ENCODE measurements at places on chromosomes 2 and 18.

DNA sequence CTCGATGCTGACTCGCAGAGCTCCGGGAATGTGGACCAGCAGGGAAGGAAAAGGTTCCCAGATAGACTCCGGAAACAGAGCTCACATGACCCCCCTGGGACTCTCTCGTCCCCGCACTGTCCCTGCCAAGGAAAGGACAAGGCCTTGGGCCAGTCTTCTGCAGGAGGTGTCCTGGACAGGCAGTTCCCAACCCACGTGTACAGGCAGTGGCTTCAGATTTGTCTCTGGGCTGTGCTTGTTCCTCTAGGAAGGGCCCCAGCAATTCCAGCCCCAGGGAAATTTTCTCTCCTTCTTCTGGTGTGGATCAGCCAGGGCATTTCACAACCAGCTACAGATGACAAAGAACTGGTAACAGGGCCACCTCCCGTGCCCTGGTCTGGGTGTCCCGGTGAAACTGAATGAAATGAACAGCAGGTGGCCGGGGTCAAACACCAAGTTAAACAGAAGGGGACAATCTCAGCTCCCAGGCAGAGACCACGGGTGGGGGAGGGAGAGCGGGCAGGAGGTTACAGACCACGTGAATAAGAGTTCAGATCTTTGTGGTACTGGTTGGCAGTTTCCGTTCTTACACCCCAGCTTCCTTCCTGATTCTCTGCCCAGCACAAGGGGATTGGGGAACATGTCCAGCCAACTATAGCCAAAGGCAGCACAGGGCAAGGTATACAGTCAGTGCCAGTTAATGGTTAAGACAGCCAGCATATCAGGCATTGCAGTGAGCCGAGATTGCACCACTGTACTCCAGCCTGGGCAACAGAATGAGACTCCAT is 52.2 kb upstream of the CAB39 start:
- DNase-seq: peak; percentile 42

- DNase-seq: no peak
These were observed 21.4 kb downstream of the KCNS3 start for GRCh38 chr2:17899871-17900270.

DNA sequence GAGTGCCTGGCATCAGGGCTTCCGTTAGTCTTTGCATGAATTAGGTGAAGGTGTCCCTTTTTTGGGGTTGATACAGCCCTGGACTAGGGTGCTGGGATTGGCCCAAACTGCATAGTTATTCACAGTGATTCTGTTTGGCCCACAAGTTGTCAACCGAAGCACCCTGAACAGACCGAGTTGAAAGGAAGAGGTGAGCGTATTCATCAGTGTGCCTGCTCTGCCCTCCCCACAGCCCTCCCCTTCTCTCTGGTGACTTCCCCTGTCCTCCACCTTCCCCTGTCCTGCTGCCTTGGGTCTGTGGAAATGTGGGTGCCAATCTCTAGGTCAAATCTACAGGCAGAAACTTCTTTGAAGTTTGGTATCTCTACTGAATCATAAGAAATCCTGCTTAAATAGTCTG is 330.5 kb downstream of the DYSF start:
- no peak for DNase-seq

DNA sequence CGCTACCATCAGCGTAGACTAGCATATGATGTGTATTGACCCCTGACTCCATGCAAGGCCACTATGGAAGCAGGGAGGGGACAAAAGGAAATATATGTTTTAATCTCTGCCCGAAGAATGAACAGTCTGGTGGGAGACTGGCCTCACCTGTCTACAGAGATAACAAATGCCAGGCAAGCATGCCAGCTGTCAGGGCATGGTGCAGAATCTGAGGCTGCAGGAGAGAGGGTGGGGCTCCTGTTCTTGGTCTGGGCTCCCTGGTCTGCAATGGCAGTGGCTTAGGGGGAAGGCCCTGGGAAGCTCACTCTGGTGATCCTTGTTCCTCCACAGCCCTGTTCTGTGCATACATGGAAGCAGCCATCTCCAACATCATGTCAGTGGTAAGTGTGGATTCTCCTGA is 27.5 kb downstream of the SLC14A2 start:
- DNase-seq: no peak

DNA sequence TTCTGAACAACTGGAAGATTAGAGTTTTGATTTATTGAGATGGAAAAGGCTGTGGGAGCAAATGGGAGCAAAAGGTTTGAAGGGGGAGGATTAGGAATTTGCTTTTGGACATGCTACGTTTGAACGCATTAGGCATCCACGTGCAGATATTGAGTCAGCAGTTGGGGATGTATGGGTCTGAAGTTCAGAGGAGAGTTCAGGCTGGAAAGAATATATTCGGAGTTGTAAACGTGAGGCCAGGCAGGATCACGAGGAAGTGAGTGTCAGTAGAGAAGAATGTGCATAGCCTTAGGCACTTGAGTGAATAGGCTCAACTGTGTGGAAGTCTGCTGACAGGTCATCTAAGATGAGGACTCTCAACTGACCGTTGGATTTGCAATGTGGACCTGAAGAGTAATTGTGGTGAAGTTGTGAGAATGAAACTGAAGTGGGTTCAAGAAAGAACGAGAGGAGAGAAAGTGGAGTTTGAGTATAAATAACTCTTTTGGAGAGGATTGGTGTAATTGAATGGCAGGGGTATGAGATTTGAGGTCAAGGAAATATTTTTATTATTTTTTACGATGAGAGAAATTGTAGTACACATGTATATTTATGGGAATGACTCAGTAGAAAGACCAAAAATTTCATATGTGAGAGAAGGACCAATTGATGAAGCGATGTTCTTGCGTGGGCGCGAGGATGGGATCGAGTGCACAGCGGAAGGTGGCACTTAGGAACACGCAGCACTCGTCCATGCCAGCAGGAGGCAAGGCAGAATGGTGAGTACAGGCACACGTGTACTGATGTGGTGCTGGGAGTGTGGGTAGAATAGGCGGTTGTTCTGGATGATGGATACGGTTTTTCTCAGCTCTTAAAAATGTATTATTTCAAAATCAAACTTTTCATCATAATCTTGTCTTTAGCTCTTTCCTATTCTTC is 40.5 kb upstream of the POLE4 start:
- no peak for DNase-seq

DNA sequence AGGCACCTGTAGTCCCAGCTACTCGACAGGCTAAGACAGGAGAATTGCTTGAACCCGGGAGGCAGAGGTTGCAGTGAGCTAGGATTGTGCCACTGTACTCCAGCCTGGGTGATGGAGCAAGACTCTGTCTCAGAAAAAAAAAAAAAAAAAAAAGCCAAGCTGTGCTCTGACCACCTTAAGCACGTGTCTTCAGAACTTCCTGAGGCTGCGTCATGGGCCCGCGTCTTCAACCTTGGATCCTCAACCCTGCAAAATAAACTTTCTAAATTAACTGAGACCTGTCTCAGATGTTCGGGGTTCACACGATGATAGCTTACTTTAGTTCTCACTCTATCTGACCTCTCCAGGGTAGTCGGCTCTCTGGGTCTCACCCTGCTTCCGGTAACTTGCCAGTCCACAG is 65.8 kb upstream of the CABLES1 start:
- DNase-seq: no peak

DNA sequence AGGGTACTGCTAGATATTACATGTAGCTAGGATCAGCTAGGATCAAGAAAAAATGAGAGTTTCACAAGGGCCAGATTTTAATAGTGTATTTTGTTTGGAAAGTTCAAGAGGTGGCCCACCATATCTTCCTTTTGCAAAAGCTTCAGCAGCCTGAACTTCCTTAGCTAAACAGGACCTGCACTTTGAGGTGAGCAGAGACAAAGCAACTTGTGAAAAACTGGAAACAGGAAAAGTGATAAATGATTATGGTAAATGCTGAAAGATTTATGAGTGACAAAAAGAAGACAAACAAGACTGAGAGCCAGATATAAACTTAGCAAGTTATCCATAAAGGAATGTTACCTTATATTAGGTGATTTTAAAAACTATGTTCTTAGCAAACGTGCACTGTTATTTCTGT is 123.6 kb downstream of the ZNF521 start:
- no peak for DNase-seq

DNA sequence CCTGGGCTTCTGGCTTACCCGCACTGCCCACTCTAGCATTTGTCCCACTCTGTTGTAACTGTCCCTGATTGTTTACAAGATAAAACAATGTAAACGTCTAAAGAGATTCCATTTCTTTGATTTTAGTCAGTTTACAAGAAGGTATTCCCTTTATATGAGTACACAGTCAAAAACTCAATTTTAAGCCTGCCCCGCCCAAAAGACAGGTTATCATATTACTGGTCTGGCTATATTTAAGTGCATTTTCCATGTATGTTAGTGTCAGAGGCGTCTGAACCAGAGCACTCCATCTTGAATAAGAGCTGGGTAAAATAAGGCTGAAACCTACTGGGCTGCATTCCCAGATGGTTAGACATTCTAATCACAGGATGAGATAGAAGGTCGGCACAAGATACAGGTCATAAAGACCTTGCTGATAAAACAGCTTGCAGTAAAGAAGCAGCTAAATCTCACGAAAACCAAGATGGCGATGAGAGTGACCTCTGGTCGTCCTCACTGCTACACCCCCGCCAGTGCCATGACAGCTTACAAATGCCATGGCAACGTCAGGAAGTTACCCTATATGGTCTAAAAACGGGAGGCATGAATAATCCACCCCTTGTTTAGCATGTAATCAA is 15.0 kb downstream of the GPR45 start:
- no peak for DNase-seq

GRCh38 chr18:11224153-11224552 is 74.8 kb upstream of the PIEZO2 start:
- DNase-seq: no peak

Data from thymus (tissue), 14 donors.